ENCODE measurements at places on chromosomes 11 and 22.

- peak; percentile 20 for DNase-seq
Measured at GRCh38 chr11:130144861-130145281, 14.7 kb upstream of the ST14 start.

DNA sequence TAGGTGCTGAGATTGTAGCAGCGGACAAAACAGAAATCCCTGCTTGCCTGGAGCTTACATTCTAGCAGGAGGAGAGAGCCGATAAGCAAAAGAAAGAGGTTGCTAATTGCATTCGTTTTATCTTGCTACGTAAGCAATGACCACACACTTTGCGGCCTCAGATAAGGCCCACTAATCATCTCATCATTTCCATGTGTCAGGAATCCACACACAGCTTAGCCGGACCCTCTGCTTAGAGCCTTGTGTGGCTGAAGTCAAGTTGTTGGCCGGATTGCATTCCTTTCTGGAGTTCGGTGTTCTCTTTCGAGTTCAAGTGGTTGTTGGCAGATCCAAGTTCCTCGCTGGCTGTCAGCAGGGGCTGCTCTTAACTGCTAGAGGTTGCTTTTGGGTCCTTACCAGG lies 101.6 kb downstream of the CHST1 start:
- DNase-seq, result no peak

- DNase-seq, result no peak
Measured at GRCh38 chr11:66365711-66366619, 5.6 kb downstream of the SLC29A2 start.

- DNase-seq, result no peak
Measured at GRCh38 chr11:82733444-82734119, at the start of gene FAM181B. FAM181B (minus strand) TSS chr11:82733864; CDS start chr11:82733729, 135 bp downstream.

- no peak for DNase-seq
Measured at GRCh38 chr11:116602637-116602942, 170.2 kb downstream of the BUD13 start.

DNA sequence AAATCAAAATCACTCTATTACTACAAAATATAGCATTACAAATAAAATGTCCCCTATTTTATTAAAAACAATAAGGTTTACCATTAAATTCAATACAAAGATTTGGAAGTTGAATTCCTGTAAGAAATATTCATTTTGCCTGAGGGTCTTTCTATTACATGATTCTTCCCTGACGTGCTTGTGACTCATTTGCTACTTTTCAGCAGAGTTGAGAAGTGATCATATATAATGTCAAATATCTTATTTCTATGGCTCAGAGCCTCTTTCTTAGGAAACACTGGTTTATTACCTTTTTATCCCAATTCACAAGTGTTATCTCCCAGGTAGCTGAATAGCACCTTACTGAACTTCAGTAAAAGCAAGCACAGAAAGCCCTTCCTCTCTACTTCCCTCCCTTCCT lies 65.2 kb upstream of the CNTN5 start:
- no peak for DNase-seq

- DNase-seq, result no peak
Measured at GRCh38 chr22:36395055-36395849, 7.5 kb upstream of the MYH9 start.

- peak; percentile 95 for DNase-seq
Measured at GRCh38 chr11:61791737-61792309, 576 bp downstream of the TMEM258 start.

- no peak for DNase-seq
Measured at GRCh38 chr11:124078591-124078990, 36.7 kb upstream of the VWA5A start.

GRCh38 chr11:68970921-68971636 lies 9.7 kb downstream of the MRGPRD start:
- DNase-seq, result no peak

GRCh38 chr11:27040302-27041115 lies at the start of gene BBOX1:
BBOX1 (plus strand) TSS chr11:27040815; CDS start chr11:27055431, 14,616 bp downstream.
- no peak for DNase-seq

DNA sequence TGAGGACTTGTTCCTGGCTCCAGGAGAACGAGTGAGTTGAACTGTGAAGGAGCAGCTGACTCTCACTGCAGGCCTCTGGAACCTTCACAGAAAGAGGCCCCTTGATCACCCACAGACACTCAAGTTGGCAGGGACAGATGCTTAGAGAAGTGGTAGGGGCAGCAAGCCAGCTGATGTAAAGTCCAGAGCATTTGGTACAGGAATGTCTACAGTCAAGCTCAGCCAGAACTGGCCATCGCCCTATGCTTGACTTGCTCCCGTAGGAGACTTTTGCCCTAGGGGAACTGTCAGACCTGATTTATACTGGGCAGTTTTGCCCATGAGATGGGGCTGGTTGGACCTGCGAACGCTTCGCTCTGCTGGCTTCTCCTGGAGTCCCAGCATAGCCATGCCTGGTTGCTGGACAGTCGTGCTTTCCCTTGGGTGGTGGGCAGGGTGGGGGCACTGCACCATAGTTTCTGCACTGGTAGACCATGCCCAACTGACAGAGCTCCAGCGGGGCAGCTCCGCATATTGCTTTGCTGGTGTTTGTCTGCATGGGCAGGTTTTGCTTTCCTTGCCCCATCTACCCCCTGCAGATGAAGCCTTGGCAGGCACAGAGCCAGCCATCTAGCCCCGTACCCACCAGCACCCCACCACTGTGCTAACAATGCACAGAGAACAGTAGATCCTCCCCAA lies 977.7 kb downstream of the JRKL start:
- DNase-seq, result no peak

- DNase-seq, result no peak
Measured at GRCh38 chr11:8809241-8809938, 101.6 kb upstream of the AKIP1 start.

DNA sequence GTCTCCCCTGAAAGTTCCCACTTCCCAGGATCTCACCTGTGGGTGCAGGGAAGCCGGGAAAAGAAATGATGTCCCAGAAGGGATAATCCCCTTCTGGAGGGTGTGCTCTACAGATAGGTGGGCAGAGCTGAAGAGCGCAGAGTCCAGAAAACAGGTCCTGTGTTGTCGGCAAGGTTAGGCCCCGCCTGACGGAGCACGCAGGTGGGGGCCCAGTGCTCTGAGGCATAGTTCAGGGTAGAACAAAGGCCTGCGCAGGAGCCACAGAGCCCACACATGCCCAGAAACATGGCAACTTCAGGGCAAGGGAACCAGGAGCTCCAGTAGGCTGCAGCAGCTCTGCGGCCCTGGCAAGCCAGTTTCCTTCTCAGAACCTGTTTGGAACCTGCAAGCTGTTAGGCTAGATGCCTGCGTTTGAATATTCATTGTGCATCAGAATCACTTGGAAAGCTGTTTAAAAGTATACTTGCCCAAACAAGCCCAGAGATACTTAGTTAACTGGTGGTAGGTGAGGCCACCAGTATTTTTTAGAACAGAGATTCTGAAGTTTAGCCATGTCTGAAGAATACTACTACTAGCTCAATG lies 386.6 kb downstream of the BUD13 start:
- DNase-seq, result no peak

DNA sequence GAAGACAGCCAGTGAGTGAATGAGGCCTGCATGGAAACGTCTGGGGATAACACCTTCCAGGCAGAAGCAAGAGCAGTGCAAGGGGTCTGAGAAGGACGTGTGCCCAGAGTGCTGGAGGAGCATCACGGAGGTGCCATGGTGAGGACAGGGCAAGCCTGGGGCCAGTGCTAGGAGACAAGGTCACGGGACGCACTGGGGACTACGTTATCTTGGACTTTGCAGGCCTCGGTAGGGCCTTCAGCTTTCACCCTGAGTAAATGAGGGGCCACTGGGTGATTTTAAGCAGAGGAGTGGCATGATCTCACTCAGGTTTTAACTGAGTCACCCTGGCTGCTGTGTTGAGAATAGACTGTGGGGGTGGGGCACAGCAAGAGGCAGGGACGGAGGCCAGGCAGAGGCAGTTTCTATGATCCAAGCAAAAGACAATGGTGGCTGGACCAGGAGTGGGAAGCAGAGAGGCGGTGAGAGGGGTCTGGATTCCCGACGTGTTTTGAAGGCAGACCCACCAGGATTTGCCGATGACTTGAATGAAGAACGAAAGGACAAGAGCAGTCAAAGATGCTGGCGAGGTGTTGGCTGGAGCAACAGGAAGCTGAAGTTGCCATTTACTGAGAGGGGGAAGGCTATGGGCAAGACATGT lies 102.7 kb upstream of the PARVA start:
- peak; percentile 73 for DNase-seq

DNA sequence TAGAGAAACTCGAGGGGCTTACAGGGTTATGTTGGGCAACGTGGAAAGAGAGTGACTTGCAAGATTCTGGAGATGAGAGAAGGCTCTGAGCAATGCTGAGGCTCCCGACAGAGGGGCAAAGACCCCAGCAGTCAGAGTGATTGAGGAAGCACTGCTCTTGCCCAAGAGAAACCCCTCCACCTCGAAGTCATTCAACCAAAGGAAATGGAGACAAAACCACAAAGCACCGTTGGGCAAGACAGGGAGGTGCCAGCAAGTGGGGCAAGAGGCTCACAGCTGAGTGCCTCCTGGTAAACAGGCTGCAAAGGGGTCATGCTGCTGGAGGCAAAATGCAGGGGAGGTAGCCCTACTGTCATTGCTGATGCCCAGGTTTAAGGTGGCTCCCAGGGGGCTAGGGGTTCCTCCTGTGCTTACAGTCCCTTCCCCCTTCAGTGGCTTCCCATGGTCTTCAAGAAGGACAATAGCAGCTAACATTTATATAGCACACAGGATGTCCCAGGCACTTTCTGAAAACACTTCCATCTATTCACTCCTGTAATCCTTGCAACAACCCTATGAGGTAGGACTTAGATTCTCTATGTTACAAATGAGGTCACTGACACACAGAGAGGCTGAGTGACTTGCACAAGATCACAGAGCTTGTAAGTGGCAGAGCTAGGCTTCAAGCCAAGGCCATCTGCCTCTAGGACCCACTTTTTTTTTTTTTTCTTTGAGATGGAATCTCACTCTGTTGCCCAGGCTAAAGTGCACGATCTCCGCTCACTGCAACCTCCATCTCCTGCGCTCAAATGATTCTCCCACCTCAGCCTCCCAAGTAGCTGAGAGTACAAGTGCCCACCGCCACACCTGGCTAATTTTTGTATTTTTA lies 18.1 kb upstream of the MYH9 start:
- DNase-seq, result no peak

DNA sequence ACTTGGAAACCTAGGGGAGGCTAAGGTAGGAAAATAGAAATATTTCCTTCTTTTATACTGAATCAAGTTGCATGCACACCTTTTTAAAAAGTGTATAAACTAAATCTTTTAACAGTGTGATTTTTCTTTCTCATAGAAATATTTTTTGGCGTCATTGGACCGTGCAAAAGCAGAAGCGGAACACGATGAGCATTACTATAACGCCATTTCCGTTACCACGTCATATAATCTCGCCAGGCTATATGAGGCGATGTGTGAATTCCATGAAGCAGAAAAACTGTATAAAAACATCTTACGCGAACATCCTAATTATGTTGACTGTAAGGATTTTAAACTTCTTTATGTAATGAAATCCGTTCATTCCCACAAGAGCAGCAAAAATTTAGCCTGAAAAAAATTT lies 13.4 kb downstream of the CTR9 start:
- no peak for DNase-seq

- no peak for DNase-seq
Measured at GRCh38 chr11:2318123-2318522, 16.3 kb downstream of the TSPAN32 start.
